AML-193 (cell line): ENCODE measurements at places on chromosomes 5 and 9.

GRCh38 chr9:86116425-86116824 lies 17.1 kb upstream of the GOLM1 start:
- no peak for DNase-seq

GRCh38 chr9:135939351-135940265 lies 21.6 kb downstream of the UBAC1 start:
- no peak for DNase-seq

- no peak for DNase-seq
Observed at GRCh38 chr9:107142896-107143603, 140.0 kb upstream of the RAD23B start.

DNA sequence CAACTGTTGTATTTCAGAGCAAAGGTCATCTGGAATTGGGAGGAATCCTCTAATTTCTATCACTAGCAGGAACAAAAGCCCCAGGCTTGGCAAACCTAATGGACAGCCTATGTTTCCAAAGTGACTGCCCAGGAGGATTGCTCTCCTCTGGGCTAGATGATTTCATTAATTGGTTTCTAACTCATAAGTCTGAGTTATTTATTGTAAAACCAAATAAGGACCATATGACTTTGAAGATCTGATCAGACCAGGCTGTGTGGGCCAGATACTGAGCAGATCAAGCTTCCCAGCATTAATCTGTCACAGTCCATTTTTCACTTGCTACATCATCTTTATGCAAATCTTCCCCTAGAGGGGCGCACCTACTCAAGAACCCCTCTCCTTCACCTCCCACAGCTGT lies 125.2 kb downstream of the PRDM6 start:
- DNase-seq: no peak

DNA sequence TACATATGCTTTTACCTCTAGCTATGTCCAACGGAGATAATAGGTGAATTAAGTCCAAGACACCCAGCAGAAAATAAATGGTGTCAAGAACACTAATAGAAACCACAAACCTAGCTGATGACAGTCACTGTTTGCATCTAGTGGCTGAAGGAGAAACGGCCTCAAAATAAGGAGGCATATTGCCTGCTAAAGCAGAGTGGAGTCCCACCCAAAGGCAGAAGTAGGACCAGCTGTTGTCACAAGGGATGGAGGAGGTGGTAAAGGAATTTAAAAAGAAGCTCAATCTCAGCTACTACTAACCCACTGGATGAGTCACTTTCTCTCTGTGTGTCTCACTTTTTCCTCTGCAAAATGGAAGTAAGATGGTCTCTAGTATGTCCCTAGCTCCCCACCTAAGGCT lies 224.3 kb downstream of the GRIA1 start:
- DNase-seq: no peak

DNA sequence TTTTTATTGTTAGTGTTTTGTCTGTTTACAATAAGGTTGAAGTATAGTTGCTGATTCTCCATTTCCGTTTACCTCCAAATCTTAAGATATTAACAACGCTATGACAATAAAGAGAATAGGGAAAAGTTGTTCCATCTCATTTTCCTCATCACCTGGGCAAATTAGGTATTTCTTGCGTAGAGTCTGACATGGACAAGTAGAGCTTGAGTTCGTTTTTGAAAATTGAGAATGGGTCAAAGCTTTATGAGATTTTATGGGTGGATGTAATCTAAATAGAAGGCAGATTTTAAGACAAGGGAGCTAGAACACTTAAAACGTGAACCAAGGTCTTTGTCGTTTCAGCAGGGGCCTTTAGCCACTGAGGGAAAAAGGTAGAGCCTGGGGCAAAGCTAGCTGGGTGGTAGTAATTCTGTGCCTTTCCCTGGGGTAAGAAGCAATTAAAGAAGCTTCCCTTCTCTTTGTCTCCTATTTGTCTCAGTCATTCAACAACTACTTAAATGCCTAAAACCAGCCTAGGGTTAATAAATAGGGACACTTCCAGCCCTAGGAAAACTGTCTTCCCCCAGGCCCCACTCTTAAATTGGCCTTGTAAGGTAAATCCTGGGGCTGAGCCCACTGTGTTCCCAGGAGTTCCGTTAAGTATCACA lies 551 bp upstream of the CAAP1 start:
- DNase-seq: no peak

GRCh38 chr5:94709277-94709676 lies 90.8 kb downstream of the SLF1 start:
- DNase-seq: no peak

DNA sequence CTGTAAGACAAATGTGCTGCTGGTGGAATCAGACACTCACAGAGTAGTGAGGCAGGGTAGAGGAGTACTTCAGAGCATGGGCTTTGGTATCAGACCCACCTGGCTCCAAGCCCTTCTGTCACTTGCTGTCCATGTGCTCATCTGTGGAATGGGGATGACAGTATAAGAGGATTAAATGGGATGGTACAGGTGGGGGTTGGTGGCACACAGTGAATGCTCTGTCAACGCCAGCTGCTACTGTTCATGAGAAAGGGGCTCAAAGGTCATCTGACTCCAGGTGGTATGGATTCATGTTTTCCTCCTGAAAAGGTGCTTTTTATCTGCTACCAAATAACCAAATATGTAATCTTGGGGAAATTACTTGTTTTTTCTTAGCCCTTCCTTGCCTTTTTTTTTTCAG lies 23.0 kb upstream of the PPARGC1B start:
- DNase-seq: no peak

DNA sequence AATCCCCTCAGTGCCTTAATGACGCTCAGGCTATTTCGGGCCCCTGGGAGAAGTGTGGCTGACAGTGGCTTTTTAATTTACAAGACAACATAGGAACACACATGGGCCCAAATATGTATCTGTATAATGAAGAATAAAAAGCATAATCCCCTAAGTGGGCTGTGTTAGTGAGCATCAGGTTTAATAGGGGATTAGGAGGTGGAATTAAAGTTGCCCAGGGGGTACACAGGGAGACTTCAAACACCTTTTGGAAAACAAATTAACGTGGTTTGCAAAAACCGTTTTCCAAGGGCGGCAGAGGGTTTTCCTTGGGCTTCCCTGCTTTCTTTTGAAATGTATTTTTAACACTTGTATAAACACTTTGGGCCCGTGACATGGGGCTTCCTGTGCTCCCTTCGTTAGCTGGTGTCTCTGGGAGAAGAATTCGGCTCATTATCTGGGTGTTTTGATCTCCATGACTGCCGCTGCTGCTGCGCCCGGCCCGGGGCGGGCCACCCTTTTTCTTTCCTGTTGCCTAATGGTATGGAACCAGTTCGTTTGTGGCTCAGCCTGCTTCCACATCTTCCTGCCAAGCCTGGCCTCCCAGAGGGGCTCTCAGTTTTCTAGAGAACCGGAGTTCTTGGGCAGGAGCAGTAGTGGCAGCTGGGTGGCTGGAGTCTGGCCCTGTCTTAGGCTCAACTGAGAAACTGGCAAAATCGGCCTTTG lies 173.0 kb downstream of the MACROH2A1 start:
- no peak for DNase-seq

- DNase-seq: no peak
Observed at GRCh38 chr9:28916348-28916747, 1343.1 kb upstream of the C9orf72 start.

GRCh38 chr5:147874910-147875367 lies 3.6 kb upstream of the SCGB3A2 start:
- no peak for DNase-seq

DNA sequence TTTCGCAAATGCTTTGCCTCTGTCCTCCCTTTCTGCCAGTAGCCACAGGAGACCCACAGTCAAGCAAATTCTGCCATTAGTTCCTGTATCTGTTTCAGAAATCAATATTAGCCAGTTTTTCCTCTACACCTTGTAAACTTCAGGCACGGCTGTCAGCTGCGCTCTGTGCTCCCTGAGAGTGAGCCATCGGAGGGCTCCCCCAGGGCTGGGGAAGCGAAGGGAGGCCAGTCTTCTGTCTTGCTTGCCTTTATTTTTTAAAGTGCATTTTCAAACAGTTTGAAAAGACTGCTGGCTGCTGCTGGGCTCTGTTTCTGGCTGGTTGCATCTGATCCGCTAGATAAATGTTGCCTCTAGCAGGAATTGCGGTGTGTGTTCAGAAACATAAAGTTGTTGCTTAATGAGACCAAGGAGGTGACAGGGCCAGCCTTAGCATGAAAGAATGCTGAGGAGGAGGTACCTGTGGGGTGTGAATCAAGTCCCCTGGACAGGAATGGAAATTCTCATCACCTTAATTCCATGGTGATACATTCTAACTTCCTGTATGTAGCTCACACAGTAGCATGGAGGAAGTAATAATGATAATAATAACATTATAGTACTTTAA lies 421.7 kb upstream of the KIF2A start:
- DNase-seq: no peak

DNA sequence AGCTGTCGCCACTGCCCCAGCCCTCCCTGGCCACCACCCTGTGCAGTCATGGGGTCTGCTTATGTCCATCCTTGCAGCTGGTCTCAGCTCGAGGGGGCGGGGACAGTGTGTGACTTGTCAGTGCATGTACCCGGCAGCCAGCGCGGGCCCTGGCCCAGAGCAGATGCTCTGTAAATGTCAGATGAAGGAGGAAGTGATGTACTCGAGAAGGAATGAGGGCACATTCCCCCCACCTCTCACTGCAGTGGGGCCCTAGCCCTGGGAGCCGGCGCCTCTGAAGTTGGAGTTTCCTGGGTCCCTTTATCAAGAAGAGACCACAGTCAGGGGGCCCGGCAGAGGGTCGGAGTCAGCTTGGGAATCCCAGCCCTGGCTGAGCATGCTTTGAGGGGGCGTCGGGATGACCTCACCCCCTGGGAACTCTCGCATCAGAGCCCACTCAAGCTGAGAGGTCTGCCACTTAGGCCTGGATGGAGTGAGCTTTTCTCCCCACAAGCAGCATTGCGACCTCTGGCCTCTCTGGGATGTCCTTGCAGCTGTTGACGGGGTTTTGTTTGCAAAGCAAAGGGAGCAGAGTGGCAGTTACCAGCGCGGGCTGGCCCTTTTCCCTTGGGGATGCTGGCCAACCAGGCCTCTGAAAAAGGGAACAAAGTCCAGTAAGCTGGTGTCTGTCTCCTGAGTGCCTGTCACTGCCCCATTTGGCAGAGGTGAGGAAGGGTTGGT lies 19.0 kb downstream of the NEURL1B start:
- no peak for DNase-seq

DNA sequence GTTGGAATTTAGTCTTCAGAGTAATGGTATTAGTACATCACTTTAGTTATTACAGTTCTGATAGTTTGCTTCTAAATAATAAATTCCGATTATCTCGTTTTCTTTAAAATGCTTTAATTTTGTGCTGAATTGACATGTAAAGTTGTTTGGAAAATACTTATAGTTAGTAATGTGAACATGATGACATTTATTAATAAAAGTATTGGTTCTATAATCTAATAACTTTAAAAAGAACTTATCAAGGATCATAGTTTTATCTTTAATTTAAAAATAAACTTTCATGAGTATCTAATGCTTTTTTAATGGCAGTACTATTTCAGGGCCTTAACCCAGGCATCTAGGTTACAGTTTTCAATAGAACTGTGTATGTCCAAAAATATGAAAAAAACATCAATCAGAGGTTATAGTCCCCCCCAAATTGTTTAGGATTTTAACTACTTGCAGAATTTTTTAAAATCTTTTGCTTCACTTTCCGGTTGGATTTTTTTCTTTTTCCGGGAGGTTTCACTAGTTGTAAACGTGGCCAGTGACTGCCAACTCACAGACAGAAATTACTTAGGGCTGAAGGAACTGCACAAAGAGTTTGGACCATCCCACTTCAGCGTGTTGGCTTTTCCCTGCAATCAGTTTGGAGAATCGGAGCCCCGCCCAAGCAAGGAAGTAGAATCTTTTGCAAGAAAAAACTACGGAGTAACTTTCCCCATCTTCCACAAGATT lies 680 bp downstream of the GPX8 start:
- DNase-seq: no peak

DNA sequence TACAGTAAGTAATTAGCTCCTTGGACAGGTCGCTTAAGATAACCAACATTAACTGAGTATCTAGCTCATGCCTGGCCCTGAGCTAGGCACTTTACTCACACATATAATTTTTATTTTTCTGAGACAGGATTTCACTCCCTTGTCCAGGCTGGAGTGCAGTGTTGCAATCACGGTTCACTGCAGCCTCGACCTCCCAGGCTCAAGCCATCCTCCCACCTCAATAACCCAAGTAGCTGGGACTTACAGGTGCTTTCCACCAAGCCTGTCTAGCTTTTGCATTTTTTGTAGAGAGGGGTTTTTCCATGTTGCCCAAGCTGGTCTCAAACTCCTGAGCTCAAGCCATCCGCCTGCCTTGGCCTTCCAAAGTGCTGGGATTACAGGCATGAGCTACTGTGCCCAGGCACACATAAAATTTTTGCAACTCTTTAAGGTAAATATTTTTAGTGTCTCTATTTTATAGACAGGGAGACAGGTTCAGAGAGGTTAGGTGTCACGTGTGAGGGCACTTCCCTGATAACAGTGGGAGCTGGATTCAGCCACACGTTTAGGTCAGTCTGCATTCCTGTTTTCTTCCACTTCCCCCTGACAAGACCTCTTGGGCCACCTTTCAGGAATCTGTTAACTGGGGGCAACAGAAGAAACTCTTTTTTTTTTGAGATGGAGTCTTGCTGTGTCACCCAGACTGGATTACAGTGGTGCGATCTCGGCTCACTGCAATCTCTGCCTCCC lies 18.2 kb downstream of the HBEGF start:
- no peak for DNase-seq

DNA sequence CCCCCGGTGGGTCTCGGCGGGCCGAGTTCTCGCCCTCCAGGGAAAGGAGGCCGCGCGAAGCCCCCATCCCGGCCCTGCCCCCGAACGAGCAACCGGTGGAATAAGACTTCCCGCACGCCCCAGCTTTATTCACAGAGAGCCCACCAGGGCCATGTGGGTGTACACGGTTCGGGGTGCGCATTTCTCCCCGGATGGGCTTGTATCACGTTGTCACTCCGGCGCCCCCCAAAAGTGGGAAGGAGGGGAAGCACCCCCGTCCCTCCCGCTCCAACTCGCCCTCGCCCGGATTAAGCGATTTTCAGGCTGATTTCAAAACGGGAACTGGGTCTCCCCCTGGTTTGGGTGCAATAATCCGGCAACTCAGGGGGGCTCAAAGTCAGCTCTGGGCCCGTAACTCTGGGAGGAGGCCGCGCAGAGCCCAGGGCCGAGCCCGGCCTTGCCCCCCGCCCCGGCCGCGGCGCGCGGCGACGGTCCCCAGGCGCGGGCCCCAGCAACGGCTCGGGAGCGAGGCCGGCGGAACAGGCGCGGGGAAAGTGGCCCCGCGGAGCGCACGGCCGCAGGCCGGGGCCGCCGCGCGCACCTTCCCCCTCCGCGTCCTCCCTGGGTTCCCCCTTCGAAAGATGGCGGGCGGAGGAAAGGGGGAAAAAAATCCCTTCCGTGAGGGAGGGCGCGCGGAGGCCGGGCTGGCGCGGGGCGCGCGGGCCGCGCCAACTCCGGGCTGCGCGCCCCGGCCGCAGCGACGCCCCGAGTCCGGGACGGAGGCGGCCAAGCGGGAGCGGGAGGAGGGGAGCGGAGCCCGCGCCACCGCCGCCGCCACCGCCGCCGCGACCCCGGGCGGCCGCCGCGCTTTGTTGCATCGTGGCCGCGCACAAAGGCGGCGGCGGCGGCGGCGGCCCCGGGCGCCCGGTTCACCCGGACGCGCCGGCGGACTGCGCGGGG lies 644 bp downstream of the BRD3 start:
- no peak for DNase-seq
